ENCODE measurements at places on chromosomes 7 and 10. TPM values are rescaled to one million over a fixed set of nuclear protein-coding genes. Genes with fewer than 3 reads are reported as not detected.

- no peak for DNase-seq
Measured at GRCh38 chr10:43205681-43206390, 61.0 kb downstream of the RASGEF1A start.

DNA sequence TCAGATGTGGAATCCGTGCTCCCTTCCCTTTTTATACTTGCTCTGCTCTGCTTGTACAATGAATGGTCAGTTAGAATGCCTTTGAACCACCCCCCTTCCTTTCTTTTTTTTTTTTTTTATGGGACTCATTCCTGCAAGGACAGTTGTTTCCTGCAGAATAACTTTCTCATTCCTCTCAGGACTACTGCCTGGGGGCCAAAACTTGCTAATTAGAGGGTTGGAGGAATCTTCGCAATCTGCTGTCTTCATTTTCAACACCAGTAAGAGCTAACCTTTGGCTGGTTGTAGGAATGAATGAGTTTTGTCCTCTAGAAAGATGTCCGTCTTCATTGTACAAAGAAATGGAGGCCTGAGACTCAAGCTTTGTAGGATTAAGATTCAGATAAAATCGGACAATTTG, 868.1 kb downstream of the LRMDA start:
- no peak for DNase-seq

Gene TEX36
- not detected for total RNA-seq

DNA sequence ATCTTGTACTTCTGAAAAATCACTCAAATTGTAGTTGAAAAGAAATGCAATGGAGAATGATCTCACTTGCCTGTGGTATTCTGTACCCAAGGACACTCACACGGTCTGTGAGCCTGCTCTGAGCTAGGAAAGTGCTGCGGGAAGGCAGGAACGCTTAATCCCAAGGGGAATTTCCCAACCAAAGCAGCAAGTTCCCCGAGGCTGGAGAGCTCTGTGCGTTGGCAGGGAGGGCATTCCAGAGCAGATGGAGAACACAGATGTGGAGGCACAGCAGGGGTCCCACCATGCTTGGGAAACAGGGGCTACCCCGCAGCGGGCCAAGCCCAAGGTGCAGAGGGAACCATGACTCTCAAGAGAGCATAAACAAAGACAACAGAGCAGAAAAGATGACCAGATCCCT, 13.6 kb downstream of the SVIL start:
- DNase-seq, result no peak

- no peak for DNase-seq
Measured at GRCh38 chr7:2049111-2049781, 183.5 kb downstream of the MAD1L1 start.

DNA sequence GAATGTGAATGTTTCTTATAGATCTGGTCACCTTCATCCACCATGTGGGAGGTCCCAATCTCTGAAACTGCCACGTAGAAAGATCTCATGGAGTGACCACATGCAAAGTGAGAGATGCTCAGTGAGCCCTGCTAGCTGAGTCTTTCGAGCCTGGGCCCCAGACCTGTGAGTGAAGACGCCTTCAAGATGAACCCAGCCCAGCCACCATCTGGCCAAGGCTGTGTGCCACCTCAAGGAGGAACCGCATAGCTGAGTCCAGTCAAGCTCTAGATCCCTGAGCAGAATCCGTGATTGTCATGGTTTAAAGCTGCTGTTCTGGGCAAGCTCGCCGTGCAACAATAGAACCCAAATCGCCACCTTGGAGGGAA, 20.2 kb upstream of the PPIF start:
- no peak for DNase-seq

GRCh38 chr7:53521638-53522184, 486.3 kb downstream of the POM121L12 start:
- DNase-seq, result no peak

Gene C10orf105
- total RNA-seq, result not detected

Gene CYP3A5
- not detected for total RNA-seq
